ENCODE measurements at places on chromosomes 3 and 15. TPM values are rescaled to one million over a fixed set of nuclear protein-coding genes. Genes with fewer than 3 reads are reported as not detected.

GRCh38 chr3:128277378-128278069, 124.2 kb downstream of the EEFSEC start:
- DNase-seq, result peak; percentile 29

- no peak for DNase-seq
Measured at GRCh38 chr3:94887065-94887464, 824.2 kb downstream of the NSUN3 start.

- peak; percentile 85 for DNase-seq
Measured at GRCh38 chr15:65969865-65970816, 100.8 kb downstream of the RAB11A start.

DNA sequence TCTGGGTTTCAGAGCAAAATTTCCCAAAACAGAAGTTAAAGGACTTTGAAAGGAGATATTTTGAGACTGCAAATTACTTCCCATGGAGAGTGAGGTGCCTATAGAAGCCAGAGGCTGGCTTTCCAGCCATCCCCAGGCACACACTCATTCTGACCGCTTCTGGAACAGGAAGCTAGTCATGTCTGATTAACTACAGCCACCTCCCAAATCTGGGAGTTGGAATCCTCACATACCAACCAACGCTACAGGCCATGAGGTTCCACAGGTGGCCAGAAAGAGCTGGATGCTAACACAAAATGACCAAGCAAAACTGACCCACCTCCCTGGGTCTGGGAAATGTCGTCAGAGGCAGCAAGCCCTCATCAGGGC, 87.2 kb downstream of the SNRK start:
- DNase-seq, result no peak

- no peak for DNase-seq
Measured at GRCh38 chr3:127658234-127658633, 14.5 kb upstream of the ABTB1 start.

DNA sequence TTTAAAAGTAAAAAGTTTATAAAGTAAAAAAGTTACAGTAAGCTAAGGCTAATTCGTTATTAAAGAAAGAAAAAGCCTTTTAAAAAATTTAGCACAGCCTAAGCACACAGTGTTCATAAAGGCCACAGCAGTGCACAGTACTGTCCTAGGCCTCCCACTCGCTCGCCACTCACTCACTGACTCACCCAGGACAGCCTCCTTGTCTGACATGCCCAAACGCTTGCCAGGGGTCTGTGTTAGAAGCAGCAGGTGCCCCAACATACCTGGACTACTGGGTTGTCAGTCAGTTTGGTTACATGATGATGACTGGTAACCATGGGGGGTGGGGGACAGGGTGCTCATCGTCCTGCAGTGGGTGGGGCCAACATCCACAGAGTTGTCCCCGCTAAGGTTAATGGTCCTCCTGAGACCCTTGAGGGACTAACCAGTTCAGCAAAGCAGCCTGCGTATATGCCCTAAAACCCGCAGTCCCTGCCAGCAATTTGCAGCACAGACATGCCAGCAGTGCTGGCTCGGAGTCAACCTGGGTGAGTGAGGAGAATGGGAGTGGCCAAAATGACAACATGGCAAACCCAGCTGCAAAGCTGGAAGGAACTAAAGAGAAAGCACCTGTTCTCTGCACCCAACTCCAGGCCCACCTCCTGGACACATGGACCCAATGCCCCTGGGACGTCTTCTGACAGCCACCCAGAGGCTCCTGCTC, 49.2 kb downstream of the CYFIP1 start:
- DNase-seq, result no peak

GRCh38 chr3:171506743-171507319, 46.6 kb upstream of the TNIK start:
- DNase-seq, result no peak

- no peak for DNase-seq
Measured at GRCh38 chr15:72559781-72560180, 85.7 kb downstream of the ARIH1 start.

GRCh38 chr15:90300988-90301706, 35.7 kb downstream of the NGRN start:
- DNase-seq, result peak; percentile 82

GRCh38 chr3:105915524-105915923, 46.7 kb upstream of the CBLB start:
- no peak for DNase-seq

DNA sequence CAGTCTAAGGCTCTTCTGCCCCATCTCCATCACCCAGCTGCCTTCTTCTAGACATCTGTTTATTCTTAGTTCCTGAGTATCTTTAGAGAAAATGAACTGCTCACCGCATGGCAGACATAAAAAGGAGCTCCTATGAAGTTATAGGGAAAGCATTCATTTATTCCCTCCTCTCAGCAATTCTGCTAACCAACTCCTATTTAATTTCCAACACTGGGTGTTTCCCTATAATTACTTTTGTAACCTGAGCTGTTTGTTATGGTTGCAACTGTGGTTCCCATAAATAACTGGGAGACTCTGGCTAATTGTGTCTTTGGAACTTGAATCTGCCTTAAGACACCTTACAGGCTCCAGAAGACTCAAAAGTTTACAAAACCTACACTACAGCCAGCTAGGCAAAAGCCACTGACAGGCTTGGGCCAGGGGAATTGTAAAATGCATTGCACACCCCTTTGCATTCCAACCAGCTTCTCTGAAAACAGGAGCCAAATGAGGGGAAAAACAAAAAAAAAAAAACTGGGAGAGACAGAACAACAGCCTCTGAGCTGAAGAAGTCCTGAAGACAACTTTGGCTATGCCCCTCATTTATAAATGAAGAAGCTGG, 231.5 kb upstream of the FEZF2 start:
- DNase-seq, result no peak

- no peak for DNase-seq
Measured at GRCh38 chr15:95485367-95485766, 845.1 kb upstream of the NR2F2 start.

DNA sequence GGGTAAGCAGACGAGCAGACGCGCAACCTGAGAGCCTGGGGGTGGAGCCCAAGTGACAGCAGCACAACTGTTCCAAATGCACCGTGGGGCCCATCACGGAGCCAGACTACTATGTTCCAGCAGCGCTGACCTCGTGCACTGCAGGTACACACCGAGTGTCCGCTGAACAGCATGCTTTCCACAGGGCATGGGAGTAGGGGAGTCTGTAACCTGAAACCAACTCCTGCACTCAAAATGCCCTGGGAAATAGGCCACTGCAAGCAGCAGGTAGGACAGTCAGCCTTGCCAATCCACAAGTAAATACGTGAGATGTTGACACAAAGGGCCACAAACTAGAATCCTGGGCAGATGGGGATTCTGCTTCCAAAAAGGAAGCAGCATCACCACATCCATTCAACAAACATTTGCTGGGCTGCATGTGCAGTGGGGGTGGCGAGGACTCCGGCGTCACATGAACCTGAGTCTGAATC, 73.9 kb downstream of the TBC1D2B start:
- no peak for DNase-seq

DNA sequence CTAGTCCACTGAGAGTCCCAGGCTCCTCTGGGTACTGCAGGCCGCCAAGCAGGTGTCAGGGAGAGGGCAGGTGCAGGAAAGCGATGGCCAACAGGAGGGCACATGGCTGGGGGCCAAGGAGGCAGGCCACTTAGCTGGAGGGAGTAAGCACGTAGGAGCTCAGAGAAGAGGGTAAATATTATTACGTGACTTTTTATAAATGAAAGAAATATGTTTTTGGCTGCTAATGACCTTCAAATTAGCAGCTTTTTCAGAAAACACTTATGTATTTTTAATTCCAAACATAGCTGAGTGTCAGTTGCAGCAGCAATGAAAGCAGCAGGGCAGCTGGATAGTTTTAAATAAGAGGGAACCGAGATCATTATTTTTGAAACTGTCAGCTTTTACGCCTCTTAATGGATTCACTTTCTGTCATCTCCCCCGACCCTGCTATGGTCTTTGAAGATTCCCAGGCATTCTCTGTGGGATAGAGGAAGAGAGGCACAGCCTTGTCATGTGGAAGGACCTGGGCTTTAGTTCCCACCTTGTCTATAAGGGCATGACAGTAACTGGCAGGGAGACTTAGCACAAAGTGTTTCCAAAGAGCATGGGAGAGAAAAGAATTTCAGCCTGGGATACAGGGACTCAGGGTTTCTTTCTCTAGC, 477.1 kb downstream of the EPHB1 start:
- DNase-seq, result peak; percentile 41

DNA sequence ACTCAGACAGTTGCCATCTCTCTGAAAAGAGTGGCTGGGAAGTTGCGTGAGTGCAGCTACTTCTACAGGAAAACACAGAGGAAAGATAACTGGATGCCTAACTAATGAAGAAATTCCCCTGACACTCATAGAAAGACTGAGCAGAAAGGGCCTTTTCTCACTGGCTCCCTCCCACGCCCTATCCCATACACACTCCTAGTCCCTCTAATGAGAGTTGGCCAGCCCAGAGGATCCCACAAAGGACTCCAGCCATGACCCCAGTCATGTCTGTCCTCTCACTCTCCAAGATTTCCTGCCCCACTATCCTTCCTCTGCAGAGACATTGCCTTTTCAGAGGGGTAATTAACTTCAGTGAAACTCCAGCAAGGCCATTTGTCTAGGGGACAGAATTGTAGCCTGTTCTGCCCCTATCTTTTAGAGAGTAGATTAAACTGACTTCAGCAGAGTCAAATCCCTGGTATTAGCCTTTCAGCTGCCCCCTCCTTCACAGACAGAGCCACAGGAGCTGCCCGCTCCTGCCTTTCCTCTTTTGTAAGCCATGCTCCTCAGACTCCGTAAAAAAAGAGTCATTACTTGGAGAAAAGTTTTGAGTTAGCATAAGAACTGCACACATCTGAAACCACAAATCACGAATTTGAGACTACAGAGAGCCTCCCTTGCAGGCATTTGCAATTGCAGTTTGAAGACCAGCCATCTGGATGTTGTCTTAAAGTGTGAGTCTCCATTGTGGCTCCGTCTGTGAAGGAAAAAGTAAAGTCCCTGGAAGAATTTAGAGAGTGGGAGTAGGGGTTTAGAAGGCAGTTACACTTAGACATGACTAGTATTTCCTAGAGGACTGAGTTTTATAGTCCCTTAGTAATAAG, 129.1 kb upstream of the SEMA6D start:
- DNase-seq, result no peak

GRCh38 chr3:58059349-58060321, 51.4 kb downstream of the FLNB start:
- DNase-seq, result no peak

GRCh38 chr3:100149130-100149529, 34.8 kb upstream of the FILIP1L start:
- DNase-seq, result no peak

DNA sequence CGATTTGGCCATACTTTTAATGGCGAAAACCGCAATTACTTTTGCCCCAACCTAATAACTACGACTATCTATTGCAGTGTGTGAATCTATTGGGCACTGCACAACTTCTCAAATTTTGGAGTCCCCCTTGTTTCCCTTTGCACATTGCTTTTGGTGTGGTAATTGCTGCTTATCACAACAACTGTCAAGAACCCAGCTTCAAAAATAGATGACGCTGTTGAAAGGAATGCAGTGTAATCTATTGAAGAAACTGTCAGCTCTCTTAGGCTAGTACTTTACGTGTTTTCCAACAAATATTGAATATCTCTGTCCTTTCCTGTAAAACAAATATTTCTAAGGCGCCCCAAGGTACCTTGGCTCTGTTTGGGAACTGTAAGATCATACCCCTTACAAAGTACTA, 222.8 kb upstream of the UBE2E2 start:
- DNase-seq, result no peak

DNA sequence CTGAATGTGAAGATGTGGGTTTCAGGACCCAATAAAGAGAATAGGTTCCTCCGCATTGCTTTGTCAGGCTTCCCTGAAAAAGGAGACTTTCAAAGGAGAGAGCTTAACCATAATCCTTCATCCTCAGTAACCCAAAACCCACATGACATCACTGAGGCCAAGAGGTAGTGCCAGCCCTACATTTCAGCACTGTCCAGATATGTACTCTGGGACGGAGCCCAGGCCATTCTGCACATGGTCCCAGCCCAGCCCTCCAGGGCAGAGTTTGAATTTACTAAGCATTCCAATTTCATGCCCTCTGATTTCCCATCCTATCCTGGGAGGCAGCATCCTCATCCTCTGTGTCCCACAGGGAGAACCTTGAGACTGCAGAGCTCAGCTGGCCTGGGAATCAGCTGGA, 210.5 kb downstream of the GABRB3 start:
- no peak for DNase-seq

GRCh38 chr3:130470126-130470525, 46.9 kb upstream of the COL6A6 start:
- no peak for DNase-seq

The PPIP5K1 gene
- 11.3 TPM for total RNA-seq

The C2CD4A gene
- total RNA-seq, result not detected

The EXOSC7 gene
- 66.9 TPM for total RNA-seq

The ZNF501 gene
- total RNA-seq, result 0.03 TPM

The SCAANT1 gene
- total RNA-seq, result not detected

The AGBL1 gene
- total RNA-seq, result not detected

The NR2C2 gene
- 6.9 TPM for total RNA-seq

The CLDN18 gene
- not detected for total RNA-seq

The SCN11A gene
- total RNA-seq, result not detected

Data from G401 (cell line).